Activated CD8-positive, alpha-beta memory T cell treated with anti-CD3 and anti-CD28 coated beads for 4 hours (primary cell): ENCODE measurements at places on chromosomes 2 and 18.

GRCh38 chr18:54327818-54328217 is 29.8 kb downstream of the STARD6 start:
- DNase-seq = no peak

- no peak for DNase-seq
Observed at GRCh38 chr2:132676999-132677398, 7.0 kb upstream of the LYPD1 start.

DNA sequence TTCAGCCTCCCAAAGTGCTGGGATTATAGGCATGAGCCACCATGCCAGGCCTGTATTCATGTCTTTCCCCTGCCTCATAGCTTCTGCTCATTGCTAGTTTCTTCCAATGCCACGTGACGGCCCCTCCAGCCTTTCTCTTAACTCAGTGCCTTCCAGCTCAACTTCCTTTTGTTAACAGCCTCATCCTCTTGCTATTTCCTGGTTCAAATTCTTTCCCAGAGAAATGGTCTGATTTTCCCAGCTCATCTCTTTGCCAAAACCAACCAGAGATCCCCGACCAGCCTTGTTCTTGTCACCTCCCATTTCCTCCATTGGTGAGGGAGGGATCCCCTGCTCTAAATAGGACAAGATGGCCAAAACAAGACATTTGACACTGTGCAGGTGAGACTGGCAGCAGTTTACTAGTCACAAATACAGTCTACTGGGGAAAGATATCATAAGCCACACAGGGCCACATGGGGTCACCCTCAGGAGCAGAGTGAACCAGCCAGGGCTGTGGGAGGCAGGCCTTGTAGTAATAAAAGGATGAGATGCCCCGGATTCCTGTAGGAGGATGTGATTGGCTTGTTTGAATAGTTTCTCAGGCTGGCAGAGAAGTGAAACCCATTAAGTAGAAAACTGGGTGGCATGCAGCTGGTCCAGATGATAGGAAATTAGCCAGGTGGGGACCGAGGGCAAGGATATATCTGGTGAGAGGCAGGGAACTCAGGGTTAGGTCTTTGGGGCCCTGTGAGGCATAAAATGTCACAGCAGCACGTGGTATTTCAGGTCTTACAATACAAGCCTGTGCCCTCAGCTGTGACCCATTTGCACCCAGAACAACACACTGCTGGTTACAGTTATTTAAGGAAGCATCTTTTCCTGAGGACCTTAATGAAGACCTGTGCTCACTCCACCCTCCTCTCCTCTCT is 6.4 kb downstream of the CD207 start:
- no peak for DNase-seq

- no peak for DNase-seq
Observed at GRCh38 chr18:3966642-3967358, 488.3 kb downstream of the DLGAP1 start.

DNA sequence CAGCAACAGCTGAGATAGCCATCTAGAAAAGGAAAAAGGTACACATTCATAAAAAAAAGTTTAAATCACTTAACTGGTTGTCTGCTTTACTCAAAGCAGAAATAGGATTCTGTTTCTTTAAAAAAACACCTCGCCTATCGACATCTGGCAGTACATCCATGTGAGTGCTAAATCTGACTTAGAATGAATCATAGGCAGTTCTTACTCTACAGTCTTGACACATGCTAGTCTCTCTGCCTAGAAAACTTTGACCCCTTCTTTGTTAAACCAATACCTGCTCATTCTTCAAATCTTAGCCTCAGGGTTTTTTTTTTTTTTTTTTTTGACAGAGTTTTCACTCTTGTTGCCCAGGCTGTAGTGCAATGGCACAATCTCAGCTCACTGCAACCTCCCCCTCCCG is 37.1 kb upstream of the GPR75 start:
- no peak for DNase-seq
